ENCODE measurements at places on chromosomes 13 and 19.

GRCh38 chr13:112702986-112703379 lies 13.1 kb downstream of the ATP11A start:
- no peak for DNase-seq

DNA sequence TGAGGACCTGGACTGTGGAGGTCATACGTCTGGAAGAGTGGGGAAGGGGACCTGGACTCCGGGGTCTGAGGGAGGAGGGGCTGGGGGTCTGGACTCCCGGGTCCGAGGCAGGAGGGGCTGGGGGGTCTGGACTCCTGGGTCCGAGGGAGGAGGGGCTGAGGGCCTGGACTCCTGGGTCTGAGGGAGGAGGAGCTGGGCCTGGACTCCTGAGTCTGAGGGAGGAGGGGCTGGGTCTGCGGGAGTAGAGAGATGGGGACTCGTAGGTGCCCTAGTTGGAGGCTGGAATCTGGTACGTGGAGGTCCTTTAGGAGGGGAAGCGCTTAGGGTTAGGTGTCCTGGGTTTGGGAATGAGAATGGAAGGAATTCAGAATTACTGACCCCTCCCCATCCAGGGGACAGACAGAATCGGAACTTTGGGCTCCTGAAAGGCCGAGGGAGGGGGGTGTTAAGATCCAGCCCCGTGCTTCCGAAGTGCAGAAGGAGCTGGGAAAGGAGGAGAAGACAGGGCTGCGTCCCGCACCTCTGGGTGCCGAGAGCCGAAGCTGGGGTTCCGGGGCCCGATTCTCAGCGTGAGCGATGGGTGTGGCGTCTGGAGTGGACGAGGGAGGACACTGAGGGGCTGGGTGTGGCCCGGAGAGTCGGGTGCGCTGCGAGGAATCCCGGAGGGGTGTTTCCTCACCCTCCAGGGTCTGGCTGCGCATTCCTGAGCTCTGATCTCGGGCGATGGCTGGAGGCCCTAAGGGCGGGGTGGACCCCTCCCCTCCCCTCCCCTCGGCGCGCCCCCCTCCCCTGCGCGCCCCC lies 608 bp downstream of the MYADM start:
- peak; percentile 77 for DNase-seq

DNA sequence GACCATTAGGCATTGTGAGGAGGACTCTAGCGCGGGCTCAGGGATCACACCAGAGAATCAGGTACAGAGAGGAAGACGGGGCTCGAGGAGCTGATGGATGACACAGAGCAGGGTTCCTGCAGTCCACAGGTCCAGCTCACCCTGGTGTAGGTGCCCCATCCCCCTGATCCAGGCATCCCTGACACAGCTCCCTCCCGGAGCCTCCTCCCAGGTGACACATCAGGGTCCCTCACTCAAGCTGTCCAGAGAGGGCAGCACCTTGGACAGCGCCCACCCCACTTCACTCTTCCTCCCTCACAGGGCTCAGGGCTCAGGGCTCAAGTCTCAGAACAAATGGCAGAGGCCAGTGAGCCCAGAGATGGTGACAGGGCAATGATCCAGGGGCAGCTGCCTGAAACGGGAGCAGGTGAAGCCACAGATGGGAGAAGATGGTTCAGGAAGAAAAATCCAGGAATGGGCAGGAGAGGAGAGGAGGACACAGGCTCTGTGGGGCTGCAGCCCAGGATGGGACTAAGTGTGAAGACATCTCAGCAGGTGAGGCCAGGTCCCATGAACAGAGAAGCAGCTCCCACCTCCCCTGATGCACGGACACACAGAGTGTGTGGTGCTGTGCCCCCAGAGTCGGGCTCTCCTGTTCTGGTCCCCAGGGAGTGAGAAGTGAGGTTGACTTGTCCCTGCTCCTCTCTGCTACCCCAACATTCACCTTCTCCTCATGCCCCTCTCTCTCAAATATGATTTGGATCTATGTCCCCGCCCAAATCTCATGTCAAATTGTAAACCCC lies 2.8 kb upstream of the CEACAM5 start:
- DNase-seq = peak; percentile 18

DNA sequence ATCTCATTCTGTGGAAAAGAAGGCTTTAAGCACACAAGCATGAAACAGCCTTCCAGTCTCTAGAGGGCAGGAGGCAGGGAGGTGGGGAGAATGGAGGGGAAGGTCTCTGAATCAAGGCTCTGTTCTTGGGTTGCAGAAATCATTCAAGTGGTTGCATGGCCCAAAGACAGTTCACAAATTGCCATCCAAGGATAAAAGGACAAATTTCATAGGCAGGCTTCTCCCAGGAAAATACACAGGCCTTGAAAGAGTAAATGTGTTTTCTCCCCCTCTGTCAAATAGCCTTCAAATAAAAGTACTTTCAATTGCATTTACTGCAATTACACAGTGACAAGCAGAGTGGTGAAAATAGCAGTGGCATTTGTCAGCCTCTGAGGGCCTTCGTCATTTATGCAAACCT lies 450.8 kb downstream of the DCT start:
- DNase-seq = no peak

- no peak for DNase-seq
Measured at GRCh38 chr19:30689474-30689873, 317.3 kb downstream of the ZNF536 start.

DNA sequence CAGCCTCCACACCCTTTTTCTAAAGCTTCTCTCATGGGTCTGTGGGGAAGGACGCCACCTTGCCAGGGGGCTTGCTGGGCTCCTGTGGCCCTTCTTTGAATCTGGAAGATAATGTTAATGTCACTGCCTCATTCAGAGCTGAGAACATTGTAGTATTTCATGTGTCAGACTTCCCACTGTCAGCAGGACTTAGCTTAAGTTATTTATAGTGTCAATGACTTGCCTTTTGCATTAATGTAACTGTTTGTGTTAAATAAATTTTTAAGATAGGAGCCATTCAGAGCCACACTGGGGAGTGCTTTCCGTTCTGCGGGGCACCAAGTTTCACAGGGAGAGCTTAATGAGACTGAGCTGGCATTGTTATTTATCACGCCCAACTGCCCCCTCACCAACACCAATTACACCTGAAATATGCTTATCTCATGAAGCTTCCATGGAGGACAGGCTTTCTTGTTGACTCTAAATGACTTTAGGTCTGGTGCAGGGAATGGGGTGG lies 226.9 kb upstream of the UBL3 start:
- DNase-seq = no peak

DNA sequence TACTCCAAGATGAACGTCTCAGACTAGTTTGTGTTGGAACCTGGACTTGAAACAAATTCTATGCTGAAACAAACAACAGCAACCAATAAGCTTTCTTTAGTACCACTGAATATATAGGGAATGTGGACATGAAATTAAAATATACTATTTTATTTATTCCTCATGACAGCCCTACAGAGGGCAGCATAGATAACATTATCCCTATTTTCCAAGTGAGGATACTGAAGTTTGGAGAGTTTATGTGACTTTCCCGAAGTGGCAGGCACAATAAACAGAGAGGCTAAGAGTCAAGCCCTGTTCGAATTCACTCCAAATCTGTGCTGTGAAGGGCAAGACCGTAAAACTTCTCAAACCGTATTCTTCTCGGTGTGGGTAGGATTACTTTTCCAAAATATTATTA lies 509.9 kb upstream of the GPC6 start:
- DNase-seq = no peak

GRCh38 chr19:40683437-40683836 lies 7.0 kb downstream of the NUMBL start:
- no peak for DNase-seq

- no peak for DNase-seq
Measured at GRCh38 chr13:99505814-99506269, 4.6 kb downstream of the TM9SF2 start.

DNA sequence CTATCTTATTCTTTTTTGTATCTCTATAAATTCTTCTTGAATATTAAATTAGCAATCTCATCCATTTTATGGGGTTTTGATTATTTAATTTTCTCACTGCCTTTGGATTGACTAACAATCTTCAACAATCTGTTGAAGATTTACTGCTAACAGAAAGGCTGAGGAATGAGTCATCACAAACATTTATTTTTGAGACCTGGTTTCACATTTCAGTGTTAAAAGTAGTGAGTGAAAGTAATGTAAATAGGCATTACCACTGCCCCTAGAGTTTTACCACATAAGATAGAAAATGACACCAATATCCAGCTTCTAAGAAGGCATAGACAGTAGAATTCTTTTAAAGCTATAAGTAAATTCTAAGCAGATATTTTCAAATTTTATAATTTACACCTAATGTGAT lies 472.8 kb downstream of the OLFM4 start:
- no peak for DNase-seq

DNA sequence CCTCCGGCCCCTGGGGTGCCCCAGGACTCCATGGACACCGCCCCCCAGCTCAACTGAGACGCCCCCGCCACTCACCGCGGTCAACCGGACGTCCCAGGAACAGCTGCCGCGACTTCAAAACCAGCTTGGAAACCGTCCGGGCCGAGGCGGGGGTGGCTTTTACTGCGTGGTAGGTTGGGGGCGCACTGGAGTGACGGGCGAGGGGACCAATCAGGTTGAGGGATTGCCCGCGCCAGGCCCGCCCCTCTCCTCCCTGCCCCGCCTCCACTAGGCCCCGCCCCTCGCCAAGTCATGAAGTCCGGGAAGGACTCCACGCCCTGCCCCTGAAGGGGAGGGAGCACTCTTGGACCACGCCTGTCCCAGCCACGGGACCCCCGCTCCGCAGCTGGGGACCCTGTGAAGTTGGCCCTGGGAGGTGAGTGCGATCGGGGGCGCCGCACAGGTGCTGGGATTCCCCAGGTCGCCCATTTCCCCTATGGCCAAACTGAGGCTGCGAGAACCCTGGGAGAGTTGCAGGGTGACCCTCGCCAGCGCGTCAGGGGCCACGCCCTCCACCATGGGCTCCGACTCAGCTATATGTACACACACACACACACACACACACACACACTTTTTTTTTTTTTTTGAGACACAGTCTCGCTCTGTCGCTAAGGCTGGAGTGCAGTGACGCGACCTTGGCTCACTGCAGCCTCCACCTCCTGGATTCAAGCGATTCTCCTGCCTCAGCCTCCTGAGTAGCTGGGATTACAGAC lies at the start of gene PLIN3:
TSS of gene PLIN3 (minus strand) at position 134 of the 752 bp plus-strand sequence. CDS start 6,273 bp downstream, outside the sequence.
- peak; percentile 98 for DNase-seq

DNA sequence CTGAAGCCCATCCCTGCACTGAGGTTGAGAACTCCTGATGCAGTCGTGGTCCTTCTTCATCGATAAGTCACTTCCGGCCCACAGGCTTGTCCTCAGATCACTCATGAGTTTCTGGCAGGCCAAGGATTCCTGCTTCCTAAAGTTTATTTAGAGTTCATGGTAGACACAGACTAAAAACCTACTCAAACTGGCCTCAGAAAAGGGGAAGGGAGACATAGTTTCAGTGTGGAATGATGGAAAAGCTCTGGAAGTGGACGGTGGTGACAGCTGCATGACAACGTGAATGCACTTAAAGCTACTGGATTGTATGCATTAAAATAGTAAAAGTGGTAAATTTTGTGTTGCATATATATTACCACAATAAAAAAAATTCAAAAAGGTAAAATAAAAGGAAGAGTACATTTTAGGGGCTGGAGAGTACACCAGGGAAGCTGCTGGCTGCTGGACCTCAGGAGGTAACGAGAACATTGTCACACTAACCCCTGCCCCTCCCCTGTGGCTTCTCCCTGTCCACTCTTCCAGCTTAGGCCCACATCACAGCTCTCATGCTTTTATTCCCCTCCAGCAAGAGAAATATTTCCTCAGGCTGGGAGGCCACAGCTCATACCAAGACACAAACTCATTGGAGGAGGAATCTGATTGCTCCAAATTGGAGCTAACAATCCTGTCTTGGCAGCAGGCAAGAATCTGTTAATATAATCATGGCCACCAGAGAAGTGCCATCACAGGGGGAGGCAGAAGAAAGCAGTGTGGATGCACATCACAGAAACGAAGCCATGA lies 741.0 kb downstream of the UQCRFS1 start:
- DNase-seq = no peak

DNA sequence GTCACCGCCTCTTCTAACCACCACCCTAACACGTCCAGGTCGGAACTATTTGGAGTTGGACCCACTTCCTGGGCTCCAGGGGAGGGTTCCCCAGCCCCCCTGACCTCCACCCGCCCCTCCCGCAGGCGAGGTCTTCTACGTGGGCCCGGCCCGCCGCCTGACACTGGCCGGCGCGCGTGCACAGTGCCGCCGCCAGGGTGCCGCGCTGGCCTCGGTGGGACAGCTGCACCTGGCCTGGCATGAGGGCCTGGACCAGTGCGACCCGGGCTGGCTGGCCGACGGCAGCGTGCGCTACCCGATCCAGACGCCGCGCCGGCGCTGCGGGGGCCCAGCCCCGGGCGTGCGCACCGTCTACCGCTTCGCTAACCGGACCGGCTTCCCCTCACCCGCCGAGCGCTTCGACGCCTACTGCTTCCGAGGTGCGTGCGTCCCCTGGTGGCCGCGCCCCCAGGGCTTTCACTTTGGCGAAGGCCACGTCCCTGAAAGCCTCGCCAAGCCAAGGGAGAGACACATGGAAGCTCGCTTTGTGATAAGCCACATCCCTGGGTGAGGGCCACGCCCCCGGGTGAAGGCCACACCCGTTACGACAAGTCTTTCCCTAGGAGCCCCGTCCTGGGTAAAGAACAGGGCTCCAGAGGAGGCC lies 13.2 kb downstream of the NCAN start:
- DNase-seq = peak; percentile 60

- peak; percentile 61 for DNase-seq
Measured at GRCh38 chr13:80755910-80756309, 415.0 kb upstream of the SPRY2 start.

DNA sequence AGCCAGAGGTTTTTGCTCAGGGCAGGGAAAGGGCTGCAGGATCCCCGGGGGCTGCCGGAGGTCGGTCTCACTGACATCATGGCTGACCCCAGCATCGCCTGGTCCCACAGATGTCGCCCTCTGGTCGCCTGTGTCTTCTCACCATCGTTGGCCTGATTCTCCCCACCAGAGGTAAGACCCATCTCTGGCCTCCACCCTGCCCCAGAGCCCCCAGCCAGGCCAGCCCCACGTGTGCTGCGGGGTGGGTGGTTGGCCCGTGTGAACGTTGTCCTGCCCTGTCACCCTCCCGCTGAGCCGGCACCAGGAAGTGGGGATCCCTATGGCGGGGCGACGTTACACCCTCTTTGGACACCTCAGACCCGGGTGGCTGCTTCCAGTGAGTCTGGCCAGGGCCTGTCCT lies 906 bp downstream of the FXYD5 start:
- DNase-seq = no peak

GRCh38 chr13:40146611-40147117 lies 491.2 kb downstream of the COG6 start:
- DNase-seq = no peak

DNA sequence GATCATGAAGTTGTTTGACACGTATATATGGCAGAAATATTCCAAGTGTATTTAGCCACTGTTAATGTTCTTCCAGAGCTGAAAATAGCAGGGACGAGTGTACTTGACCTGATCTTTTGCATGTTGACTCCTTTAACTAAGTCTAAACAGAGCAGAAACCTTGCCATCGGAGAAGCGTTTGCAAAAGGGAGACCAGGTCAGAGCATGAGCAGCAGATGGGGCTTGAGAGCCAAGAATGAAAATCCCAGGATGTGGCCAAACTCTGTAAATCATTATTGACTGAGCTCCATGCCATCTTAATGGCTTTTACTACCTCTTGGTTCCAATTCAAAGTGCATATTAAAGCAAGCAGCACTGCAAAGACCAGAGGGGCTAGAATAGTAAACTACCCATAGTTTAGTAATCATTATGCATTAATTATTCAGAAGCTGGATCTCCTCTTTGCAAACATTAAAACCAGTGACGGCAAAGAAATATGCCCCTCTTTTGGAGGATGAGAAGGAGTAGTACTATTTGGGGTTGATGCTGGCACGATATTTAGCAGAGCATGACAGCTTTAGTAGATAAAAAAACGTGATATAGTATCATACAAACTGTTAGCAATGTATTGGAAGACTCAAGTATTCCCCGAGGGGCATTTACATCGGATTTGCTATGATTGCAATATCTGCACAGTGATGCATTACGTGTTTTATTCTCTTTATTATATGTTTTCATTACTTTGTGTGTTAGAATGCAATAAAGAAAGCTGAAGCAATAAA lies 55.7 kb downstream of the FAM216B start:
- no peak for DNase-seq
